ENCODE measurements at places on chromosomes 4 and X.

GRCh38 chrX:115912372-115912897 lies 258.1 kb upstream of the AGTR2 start:
- ATAC-seq, result peak; percentile 38

DNA sequence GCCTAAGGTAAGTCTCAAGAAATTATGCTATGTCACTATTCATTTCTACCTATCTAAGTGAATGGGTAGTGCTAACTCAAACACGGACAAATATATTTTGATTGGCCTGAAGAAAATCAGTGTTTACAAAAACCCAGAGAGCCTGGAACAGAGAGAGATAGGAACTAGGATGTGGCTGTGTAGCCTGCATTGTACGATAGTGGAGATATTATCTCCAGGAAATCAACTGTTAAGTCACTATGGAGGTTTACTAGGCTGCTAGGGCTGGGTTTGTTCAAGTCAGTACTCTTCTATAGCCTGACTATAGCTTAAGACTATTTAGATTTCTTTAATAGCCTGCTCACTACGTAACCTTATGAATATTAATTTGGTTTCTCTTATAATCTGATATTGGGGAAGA lies 127.9 kb downstream of the TACR3 start:
- ATAC-seq, result no peak

DNA sequence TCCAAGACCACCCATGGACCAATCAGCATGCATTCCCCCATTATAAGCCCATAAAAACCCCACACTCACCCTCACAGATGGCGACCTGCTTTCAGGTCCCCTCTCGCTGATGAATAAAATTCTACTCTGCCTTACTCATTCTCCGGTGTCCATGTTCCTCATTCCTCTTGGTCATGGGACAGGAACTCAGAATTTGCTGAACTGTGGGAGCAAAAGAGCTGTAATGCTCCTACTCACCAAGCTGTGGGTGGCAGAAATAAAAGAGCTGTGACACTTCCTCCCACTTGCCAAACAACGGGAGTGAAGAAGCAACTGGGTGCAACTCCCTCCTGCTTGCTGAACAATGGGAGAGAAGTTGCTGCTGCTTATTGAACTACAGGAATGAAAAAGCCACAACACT lies 168.5 kb upstream of the PCDH18 start:
- no peak for ATAC-seq

- no peak for ATAC-seq
These were observed 40.9 kb upstream of the EOLA2 start for GRCh38 chrX:149979126-149979644.

GRCh38 chrX:138719396-138719795 lies 7.9 kb upstream of the FGF13 start:
- no peak for ATAC-seq

GRCh38 chr4:178693816-178694215 lies 1251.6 kb upstream of the AGA start:
- ATAC-seq, result no peak

GRCh38 chrX:133045986-133046385 lies 50.9 kb downstream of the USP26 start:
- ATAC-seq, result no peak

DNA sequence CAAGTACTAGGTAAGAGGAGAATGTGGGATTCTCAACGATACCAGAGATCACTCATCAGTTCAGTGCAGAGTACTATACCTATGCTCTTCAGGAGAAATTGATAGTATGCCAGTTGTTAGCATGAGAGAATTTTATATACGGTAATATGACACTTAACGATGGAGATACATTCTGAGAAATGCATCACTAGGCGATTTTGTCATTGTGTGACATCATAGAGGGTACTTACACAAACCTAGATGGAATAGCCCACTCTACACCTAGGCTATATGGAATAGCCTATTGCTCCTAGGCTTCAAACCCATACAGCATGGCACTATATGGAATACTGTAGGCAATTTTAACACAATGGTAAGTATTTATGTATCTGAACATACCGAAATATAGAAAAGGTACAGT lies 140.2 kb downstream of the SLIT2 start:
- no peak for ATAC-seq

DNA sequence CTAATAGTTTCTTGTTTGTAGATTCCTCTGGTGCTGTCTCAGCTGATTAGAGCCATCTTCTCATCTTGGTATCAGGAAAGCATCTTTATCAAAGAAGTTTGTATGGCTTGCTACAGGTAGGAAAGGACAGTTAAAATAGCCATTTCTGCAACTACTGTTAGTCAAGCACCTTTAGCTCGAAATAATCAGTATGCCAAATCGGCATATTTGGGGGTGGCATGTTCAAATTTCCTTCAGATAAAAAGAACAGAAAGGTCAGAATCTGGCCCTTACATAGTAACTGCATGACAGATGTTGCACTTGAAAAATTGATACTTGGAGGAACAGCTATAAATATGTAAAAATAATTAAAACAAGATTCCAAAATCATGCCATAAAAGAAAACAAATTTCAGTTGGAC lies 4.8 kb downstream of the C4orf46 start:
- ATAC-seq, result no peak

- no peak for ATAC-seq
These were observed 143.6 kb downstream of the FNIP2 start for GRCh38 chr4:158912390-158912789.

DNA sequence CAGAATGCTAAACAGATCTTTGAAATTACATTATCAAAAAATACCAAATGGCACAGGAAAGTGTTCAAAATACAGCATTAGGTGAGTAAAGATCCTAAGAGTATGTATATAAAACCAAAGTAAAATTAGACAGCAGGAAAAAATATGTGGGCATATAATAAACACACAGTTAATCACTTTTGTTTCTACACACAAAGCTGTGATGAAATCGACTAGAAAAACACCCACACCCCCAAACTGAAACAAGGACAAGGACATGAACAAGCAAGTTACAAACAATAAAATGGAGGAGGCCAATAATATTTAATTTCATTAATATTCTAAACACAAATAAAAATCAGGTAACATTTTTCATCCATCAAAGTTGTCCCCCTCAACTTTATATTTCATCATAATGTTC lies 143.2 kb downstream of the FRYL start:
- no peak for ATAC-seq

- no peak for ATAC-seq
These were observed 30.8 kb downstream of the DAPP1 start for GRCh38 chr4:99847362-99847976.

GRCh38 chr4:187176261-187176910 lies 452.7 kb upstream of the FAT1 start:
- ATAC-seq, result no peak

DNA sequence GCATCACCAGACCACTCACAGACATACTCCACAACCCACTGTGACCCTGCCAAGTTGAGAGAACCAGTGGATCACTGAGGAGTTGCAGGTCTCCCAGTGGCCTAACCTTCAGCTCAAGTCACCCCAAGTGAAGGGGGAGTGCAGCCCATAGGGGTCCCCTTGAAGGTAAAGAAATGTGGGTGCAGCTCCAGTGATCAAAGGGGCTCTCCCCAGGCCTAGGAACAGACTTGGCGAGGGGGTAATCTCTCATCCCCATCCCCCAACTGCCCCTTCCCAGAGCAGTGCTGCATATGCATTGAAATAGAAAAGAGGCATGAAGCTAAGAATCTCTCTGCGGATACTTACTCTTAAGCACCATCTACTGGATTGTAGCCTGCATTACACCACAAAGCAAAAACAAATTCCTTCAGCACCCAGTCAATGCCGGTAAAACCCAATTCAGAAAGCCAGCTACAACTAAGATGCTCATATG lies 27.0 kb downstream of the MAGEE1 start:
- peak; percentile 55 for ATAC-seq

GRCh38 chrX:67207912-67208311 lies 335.9 kb upstream of the AR start:
- no peak for ATAC-seq

- peak; percentile 74 for ATAC-seq
These were observed 54.2 kb downstream of the SUPT20HL2 start for GRCh38 chrX:24259544-24260240.

- no peak for ATAC-seq
These were observed 28.0 kb downstream of the SCD5 start for GRCh38 chr4:82770607-82771006.

- ATAC-seq, result no peak
These were observed 23.0 kb upstream of the CPLX1 start for GRCh38 chr4:848803-849477.

- no peak for ATAC-seq
These were observed 77.8 kb downstream of the SORBS2 start for GRCh38 chr4:185734214-185734613.

DNA sequence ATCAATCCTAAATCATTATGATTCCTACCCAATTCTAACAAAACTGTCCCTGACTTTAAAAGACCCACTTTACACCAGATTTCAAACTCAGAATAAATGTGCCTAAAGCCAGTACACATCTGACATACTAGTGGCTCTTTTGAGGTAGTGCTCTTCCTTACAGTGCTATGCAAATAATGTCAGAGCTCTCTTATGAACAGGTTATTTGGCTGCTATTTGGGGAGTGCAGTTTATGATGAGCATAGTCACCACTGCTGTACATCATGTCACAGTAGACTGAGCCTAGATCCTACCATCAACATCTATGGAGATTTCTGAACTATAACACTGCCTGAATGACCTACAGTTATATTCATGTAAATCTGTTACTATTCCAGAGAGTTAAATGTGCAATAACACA lies 50.4 kb upstream of the PAGE5 start:
- no peak for ATAC-seq

DNA sequence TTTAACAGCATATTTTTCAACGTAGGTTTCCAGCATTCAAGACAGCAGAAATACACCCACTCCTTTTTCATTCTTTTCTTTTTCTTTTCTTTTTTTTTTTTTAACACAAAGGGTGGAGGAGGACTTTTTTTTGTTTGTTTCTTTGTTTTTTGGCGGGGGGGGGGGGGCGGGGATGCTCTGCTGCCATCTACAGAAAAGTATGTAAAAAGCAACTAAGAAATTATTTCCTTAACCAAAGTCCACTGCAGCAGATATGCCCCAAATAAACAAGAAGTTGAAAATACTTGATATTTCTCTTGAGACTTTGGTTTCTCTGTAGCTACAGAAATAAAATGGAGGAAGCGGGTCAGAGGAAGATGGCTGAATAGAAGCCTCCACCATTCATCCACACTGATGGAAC lies 63.2 kb upstream of the PBDC1 start:
- no peak for ATAC-seq

DNA sequence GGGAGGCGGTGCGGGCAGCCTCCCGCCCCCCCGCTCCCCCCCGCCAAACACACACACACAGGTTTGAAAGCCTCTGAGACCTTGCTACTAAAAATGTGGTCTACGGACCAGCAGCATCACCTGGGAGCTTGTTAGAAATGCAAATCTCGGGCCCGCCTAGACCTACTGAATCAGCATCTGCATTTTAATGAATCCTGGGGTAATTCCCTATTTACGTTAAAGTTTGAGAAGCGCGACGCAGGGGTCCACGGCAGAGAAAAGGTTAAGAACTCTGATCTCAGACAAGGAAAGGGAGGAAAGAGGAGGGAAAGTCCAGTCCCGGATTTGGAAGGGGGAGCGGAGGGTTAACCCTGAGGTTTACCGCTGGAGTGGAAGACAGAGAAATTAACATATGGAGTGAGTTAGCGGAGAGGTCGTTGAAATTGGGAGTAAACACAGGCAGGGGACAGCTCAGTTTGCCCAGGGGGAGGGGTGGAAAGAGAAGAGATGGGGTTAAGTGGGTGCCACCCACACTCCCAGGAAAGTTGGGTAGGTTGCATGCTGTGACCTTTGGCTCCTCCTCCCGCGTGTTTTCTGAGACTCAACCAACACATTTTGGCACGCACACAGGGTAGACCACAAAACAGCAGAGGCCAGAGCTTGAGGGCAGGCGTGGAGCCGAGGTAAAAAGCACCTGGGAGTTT lies 483.6 kb downstream of the BCOR start:
- no peak for ATAC-seq

GRCh38 chr4:151052785-151053184 lies 37.7 kb upstream of the LRBA start:
- ATAC-seq, result no peak

GRCh38 chrX:48514126-48514806 lies 5.5 kb downstream of the PORCN start:
- ATAC-seq, result peak; percentile 73

GRCh38 chr4:48976041-48976440 lies 10.0 kb upstream of the CWH43 start:
- ATAC-seq, result no peak

GRCh38 chrX:130186651-130187050 lies 14.9 kb downstream of the RAB33A start:
- no peak for ATAC-seq

DNA sequence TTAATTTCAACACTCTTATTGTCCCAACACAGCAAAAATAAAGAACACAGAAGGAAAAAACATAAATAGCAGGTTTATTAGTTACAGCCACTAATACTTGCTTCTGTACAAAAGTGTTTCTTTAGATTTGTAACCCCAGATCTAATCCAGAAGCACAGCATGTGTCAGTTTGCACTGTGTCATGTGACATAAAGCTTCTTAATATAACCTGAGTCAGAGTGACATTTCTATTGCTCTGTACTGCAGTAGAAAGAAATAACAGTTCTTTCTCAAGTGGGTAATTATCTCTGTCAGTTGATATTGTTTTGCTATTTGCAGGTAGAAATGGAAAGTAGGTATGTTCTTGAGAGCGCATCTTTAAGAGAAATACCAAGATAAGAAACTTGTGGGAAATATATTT lies 422.5 kb downstream of the ZIC3 start:
- no peak for ATAC-seq

GRCh38 chr4:147488556-147488955 lies 7.7 kb downstream of the EDNRA start:
- ATAC-seq, result no peak

DNA sequence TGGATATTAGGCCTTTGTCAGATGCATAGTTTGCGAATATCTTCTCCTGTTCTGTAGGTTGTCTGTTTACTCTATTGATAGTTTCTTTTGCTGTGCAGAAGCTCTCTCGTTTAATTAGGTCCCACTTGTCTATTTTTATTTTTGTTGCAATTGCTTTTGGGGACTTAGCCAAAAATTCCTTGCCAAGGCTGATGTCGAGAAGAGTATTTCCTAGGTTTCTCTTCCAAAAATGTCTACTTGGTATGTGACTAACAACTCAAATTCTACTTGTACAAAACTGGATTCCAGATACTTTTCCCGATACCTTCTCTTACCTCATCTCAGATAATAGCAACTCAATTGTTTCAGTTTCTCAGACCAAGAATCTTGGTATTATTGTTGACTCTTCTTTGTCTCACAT lies 142.4 kb upstream of the GLRA2 start:
- ATAC-seq, result no peak

- no peak for ATAC-seq
These were observed 34.4 kb downstream of the NFKB1 start for GRCh38 chr4:102535398-102536082.

GRCh38 chr4:52263607-52264006 lies 212.5 kb downstream of the SPATA18 start:
- ATAC-seq, result no peak

DNA sequence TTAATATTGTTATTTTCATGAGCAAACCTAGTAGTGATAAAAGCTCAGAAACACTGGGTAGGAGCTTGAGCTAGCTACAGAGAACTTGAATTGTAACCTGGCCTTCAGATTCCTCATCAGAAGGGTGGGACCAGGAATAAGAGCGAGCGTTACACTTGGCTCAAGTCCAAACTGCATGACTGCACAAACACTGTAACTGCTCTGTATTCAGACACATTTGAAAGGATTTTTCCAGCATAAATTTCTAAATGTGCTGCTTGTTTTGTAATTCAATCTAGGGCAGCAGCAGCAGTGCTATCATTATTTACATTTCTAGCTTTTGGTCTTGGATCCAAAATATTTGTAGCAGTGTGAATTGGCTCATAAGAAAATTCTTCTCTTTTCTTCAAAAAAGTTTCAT lies 133.0 kb upstream of the TMLHE start:
- peak; percentile 71 for ATAC-seq

GRCh38 chr4:47651231-47651630 lies 166.2 kb downstream of the ATP10D start:
- ATAC-seq, result no peak
